ENCODE measurements at places on chromosomes 2 and 18. TPM values are rescaled to one million over a fixed set of nuclear protein-coding genes. Genes with fewer than 3 reads are reported as not detected.

RIOK3 gene
- total RNA-seq, result 83.0 TPM

RMND5A gene
- 23.2 TPM for total RNA-seq

MAP2 gene
- 10.6 TPM for total RNA-seq

TMEM17 gene
- total RNA-seq, result 3.9 TPM

STPG4 gene
- total RNA-seq, result 1.0 TPM

GRCh38 chr2:160221391-160222276, 21.6 kb upstream of the ITGB6 start:
- DNase-seq, result peak; percentile 34

DNA sequence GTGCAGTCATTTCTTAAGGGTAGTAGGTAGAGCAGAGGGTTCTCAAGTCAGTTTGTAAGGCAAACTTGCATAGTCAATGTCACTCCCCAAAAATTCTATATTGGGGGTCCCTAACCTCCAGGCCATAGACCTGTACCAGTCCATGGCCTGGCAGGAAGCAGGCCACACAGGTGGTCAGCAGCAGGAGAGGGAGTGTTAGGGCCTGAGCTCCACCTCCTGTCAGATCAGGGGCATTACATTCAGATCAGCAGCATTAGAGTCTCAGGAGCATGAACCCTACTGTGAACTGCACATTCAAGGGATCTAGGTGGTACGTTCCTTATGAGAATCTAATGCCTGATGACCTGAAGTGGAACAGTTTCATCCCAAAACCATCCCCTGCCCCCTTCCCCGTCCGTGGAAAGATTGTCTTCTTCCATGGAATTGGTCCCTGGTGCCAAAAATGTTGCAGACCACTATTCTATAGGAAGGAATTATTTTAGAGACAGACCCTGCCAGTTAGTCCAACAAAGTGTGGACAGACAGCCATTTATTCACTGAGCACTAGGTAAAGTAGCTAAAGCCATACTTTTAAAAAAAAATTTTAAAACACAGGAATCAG, 6.7 kb downstream of the COA5 start:
- DNase-seq, result no peak

DNA sequence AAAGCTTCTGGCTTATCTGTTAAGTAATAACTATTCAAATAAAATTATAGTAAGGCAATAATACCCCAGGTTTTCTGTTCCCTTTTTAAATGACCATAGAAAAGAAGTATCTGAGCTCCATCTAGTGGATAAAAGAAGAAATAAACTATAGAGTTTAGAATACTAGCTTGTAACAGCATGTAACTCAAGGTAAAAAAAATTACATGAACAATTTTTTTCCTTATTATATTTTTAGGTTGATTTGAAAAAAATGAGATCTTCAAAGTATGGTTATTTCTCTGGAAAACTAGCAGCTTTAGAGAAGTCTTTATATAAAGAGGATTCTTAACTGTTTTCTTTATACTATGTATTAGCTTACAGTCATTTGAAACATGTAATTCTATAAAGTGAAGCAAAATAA, 58.1 kb downstream of the NCKAP1 start:
- DNase-seq, result peak; percentile 57

GRCh38 chr18:28714498-28714897, 537.6 kb upstream of the CDH2 start:
- DNase-seq, result no peak

GRCh38 chr2:42342061-42342794, 18.8 kb downstream of the COX7A2L start:
- DNase-seq, result peak; percentile 10

DNA sequence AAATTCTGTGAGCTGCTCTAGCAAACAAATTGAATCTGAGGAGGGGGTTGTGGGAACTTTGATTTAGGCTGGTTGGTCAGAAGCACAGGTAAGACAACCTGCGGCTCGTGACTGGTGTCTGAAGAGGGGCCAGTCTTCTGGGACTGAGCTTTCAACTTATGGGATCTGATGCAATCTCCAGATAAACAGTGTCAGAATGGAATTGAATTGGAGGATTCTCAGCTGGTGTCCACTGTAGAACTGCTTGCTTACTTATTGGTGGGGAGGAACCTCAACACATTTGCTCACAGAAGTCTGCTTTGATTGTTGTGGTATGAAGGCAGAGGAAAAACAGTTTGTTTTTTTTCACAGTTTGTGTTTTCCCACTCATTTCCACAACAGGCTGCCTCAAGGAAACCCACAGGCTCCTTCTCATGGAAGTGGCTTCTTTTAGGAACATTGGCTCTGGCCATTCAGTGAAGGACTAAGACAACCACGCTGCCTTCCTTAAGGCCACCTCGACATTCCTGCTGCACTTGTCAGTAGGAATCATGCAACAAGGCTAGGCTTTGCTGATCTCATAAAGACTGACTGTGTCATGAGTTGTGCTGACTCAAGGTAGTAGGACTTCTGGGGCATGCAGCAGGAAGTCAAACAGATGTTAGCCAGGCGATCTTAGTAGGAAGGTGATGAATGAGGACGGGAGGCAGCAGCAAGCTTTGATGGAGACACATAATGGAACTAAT, 104.7 kb downstream of the TSN start:
- no peak for DNase-seq

- no peak for DNase-seq
Measured at GRCh38 chr2:96131813-96132745, 6.2 kb downstream of the ASTL start.

GRCh38 chr2:819121-819520, 131.5 kb upstream of the SNTG2 start:
- no peak for DNase-seq

DNA sequence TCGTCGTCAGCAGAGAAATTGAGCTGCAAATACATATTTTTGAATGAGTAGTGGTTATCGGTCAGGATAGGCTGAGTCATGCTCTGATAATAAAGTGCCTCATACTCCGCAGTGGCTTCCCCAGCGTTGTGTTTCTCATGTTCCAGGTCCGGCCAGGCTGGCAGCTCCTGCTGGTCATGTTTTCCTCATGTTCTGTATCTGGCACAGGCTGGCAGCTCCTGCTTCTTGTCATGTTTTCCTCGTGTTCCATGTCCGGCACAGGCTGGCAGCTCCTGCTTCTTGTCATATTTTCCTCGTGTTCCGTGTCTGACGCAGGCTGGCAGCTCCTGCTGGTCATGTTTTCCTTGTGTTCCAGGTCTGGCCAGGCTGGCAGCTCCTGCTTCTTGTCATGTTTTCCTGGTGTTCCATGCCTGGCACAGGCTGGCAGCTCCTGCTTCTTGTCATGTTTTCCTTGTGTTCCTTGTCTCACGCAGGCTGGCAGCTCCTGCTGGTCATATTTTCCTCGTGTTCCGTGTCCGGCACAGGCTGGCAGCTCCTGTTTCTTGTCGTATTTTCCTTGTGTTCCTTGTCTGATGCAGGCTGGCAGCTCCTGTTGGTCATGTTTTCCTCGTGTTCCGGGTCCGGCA, 148.9 kb downstream of the ATP9B start:
- no peak for DNase-seq

DNA sequence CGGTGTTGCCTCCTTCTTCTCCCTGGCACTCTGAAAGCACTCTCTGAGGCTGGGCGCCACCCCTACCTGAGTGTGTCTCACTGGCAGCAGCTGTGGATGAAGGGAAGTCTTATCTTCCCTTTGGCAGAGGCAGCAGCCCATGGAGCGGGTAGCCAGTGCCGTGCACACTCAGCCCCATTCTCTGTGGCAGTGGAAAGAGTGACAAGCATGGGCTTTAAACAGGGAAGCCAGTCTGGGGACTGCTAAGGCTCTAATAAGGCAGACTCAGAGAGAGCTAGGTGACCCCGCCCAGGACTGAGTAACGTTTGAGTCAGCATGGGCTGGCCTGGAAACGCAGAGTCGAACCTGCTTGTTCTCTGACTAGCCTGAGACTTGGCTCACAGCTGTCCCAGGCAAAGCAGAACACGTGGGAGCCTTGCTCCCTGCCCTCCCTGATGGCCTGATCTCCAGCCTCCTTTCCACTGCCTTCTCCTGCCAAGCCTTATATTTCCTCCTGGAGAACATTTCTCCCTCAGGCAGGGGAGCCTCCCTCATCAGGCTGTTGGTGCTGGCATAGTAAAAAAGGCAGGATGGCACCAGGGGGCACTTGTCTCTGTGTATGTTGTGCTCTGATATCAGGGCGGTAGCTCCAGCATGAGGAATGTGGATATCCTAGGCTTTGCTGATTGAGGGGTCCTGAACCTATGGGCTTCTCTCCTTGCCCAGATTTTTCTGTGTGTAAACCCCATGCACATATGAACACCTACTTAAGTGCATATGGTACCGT, 93.9 kb upstream of the LGALSL start:
- no peak for DNase-seq
